ENCODE measurements at places on chromosomes 5 and 9.
A peak's percentile ranks its signal among the peaks of the same experiment; 100 is the strongest.

DNA sequence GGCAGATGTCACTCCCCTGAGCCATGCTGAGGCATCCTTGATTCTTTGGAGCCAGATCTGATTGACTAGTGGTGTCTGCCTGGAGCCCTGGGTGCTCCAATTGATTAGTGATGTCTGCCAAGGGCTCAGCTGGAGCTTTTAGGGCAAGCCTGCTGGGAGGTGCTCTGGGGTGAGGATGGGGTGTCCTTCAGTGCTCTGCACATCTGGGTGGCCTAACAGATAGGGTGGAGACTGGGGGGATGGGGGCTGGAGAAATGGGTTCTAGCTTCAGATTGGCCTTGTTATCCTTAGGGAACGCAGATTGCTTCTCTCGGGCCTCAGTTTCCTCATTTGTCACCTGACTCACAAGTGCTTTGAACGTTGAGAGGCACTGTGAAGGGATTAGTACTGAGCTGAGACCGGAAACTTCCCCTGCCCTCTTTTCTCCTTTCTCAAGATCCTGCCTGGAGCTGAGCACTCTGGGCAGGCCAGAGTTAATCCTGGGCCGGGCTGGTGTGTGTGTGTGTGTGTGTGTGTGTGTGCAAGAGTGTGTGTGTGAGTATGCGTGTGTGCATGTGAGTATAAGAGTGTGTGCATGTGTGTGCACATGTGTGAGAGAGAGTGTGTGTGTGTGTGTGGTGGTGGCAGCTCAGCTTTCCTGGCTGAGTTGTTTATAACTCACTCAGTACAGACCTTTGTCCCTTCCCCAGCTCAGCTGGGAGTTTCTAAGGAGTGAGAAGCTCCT is 5.6 kb upstream of the IER5L start:
- DNase-seq: no peak

GRCh38 chr5:55102348-55102747 is at the start of gene GZMA:
TSS of gene GZMA (plus strand) at chr5:55102646. CDS start at chr5:55102683, 37 bp downstream.
- DNase-seq: no peak

DNA sequence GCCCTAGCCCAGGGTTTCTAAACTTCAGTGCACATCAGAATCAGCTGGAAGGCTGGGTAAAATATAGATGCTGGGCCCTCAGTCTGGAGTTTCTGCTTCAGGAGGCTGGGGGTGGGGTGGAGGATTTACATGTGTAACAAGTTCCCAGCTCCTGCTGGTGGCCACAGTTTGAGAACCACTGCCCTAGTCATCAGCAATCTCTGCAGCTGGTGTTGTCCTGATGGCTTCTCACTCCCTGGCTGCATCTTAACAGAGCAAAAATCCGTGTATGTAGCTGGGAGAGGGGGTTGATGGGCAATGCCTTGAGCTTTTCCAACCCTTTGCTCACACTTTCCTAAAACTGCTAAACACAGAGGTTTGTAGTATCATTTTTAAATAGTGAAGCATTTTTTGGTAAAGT is 186.0 kb upstream of the KLF9 start:
- no peak for DNase-seq

- no peak for DNase-seq
These were observed 161.7 kb upstream of the LHFPL2 start for GRCh38 chr5:78810098-78810920.

DNA sequence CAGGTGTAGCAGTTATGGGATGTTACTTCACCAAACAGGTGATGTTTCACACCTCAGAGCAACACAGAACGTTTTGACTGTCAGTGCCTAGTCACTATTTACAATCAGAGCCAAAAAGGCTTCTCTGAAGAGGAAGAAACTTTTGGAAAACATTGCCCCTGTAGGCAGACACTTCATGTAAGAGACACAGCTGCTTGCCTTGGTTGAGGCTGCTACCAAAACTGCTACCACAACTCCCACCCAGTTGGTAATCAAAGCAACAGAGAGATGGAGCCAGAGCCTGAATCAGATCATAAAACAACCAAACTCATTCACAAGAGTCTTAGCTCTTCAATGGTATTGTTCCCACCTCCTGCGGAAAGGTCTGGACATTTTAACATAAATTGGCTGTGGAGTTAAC is 61.0 kb downstream of the CTSL start:
- no peak for DNase-seq

- no peak for DNase-seq
These were observed 712.3 kb upstream of the WWC1 start for GRCh38 chr5:167578977-167579692.

- DNase-seq: peak; percentile 90
These were observed 24.9 kb downstream of the ARHGEF37 start for GRCh38 chr5:149605998-149606724.

DNA sequence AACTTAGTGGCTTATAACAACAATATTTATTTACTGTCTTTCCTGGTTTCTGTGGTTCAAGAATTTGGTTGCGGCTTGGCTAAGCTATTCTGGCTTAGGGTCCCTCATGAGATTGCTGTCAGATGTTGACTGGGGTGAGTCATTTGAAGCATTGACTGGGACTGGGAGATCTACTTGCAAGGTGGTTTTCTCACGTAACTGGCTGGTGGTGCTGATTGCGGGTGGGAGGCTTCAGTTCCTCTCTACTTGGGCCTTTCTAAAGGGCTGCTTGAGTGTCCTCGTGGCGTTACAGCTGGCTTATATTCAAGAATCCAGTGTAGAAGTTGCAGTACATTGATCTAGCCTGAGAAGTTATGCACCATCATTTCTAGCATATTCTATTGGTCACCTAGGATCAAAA is 218.5 kb upstream of the ELAVL2 start:
- no peak for DNase-seq

DNA sequence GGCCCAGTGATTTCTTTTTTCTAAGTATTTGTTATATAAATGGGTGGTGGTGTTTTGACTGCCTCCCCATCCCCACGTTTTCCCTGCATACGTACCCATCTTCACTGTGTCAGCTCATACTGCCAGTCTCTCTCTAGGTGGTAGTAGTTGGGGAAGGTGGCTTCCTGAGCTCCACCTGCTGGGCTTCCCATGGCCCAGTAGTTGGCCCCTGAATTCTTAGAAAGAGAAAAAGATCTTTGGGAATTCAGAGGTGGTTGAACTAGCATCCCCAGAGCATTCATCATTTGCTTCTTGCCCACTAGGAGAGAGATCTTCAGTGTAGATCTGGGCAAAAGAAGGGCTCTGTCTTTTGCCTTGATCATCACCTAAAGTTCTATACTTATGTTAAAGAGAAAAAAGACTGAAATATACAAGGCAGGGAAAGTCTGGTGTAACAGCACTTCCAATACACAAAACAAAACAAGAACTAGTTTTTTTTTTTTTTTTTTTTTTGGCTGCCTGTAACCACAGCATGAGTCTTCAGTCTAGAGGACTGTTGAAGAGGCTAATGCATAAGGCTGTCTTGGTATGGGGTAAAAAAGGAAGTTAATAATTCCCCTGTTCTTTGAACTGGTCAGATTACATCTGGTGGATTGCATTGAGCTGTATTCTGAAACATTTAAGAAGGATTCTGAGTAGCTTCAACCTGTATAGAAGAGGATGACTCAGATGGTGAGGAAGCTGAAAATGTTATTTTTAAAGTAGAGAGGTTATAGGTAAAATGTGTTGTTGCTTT is 128.7 kb downstream of the ATG10 start:
- DNase-seq: no peak

DNA sequence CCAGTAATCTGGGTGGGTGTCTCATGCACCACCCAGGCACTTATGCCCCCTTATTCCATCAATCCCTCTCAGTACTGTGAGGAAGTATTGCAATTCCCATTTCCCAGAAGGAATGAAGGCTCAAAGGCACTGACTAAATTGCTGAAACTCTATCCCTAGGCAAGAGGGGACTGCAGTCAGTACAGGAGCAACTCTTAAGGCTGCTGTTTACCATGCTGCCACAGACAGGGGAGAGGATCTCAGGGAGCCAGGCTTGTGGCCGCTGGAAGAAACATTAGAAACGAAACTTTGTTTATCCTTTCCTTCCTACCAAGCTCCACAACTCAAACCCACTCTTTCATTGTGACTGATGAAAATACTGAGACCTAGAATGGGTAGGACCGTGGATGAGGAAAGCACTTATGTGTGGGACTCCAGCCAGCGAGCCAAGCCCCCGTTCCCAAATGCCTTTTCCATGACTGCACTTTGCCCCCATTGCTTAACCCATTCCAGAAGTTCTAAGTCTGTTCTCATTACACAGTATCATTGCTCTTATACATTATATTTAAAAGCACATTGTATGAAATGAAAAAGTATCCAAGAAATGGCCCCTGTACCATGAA is 54.3 kb downstream of the TLE1 start:
- DNase-seq: no peak

GRCh38 chr5:34013547-34013946 is 5.7 kb upstream of the AMACR start:
- DNase-seq: no peak

GRCh38 chr5:122907276-122907675 is 61.9 kb downstream of the SNX24 start:
- DNase-seq: no peak

DNA sequence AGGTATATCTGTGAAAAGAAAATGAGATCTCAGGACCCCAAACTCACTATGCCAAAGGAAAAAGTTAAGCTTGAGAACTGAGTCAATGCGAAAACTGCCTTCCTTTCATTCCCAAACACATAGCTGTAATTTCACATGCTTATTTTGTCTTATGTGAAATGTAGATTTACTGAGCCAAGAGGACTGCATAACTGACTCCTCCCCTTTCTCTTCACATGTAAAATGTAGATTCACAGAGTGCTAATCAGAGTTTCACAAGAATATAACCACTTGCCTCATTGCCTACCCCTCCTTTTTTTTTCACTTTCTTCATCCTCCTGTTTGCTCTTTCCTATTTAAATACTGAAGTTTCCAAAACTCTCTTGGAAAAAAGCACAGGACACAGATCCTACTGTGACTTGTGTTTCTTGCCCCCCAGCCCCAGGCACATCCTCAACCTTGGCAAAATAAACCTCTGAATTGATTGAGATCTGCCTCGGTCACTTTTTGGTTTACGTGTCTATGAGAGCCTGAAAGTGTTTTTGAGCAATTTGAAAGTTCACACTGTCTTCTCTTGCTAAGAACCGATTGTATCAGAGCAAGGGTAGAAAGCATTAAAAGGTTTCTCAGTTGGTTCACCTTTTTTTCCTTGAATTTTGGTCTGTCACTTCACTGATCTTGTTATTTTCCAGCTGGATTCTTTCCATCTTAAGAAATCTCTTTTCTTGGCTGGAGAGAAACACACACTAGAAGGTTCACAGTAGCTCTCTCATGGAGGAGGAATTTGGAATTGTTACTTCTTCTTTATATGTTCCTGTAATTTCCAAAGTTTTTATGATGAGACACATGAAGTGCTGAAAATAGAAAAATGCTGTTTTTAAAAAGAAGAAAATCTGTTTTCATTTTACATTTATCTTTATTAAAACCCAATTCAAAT is 44.8 kb upstream of the SNAPC3 start:
- DNase-seq: no peak

DNA sequence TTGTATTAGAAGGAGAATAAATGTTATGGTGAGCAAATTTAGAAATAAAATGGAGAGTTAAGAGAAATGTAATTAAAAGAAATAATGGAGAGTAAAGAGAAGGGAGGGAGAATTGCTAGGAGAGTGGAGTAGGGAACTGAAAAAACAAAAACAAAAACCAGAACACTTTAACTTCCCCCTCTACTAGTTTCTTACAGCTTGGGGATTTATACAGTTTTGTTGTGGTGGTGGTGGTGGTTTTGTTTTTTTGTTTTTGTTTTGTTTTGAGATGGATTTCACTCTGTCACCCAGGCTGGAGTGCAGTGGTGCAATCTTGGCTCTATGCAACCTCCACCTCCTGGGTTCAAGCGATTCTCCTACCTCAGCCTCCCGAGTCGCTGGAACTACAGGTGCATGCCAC is 322.4 kb downstream of the TMEM167A start:
- DNase-seq: no peak

- DNase-seq: no peak
These were observed 121.6 kb upstream of the TARS1 start for GRCh38 chr5:33319151-33319550.

DNA sequence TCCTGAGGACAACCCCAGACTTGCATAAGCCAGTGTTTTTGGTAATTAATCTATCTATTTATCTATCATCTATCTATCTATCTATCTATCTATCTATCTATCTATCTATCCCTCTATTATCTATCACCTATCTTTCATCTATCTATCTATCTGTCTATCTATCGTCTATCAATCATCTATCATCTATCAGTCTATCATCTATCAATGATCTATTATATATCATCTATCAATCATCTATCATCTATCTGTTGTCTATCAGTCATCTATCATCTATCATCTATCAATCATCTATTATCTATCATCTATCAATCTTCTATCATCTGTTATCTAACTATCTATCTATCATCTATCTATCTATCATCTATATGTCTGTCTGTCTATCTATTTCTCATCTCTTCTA is 85.5 kb downstream of the PTCH1 start:
- DNase-seq: no peak

Data from HCT116 (cell line).